Hippocampal formation (tissue), 2 donors: ENCODE measurements at places on chromosomes 6 and 20.

DNA sequence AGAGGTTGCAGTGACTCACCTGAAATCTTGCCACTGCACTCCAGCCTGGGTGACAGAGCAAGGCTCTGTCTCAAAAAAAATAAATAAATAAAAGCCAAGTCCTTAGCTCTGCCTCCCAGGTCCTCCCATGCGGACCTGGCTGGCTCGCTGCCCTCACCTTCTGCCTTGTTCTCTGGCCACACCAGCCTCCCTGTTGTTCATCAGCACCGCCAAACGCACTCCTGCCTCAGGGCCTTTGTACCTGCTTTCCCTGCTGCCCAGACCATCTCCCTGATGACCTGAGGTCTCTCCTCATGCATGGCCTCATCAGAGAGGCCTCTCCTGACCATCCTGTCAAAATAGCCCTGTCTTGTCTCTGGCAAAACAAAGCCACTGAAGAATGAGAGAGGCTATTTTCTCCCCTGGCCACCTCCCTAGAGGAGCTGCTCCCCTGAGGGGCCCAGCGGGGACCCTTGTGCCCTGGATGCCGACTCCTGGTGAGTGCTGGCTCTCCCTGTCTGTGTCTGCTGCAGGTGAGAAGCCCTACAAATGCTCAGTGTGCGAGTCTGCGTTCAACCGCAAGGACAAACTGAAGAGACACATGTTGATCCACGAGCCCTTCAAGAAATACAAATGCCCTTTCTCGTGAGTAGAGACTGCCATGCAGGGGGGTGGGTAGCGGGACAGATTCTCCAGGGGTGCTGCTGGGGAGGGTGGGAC is 22.6 kb upstream of the CHMP4B start:
- no peak for DNase-seq

GRCh38 chr20:50399555-50399916 is 110.6 kb upstream of the PTPN1 start:
- no peak for DNase-seq

- no peak for DNase-seq
Observed at GRCh38 chr6:3290931-3291211, 32.1 kb downstream of the PSMG4 start.

DNA sequence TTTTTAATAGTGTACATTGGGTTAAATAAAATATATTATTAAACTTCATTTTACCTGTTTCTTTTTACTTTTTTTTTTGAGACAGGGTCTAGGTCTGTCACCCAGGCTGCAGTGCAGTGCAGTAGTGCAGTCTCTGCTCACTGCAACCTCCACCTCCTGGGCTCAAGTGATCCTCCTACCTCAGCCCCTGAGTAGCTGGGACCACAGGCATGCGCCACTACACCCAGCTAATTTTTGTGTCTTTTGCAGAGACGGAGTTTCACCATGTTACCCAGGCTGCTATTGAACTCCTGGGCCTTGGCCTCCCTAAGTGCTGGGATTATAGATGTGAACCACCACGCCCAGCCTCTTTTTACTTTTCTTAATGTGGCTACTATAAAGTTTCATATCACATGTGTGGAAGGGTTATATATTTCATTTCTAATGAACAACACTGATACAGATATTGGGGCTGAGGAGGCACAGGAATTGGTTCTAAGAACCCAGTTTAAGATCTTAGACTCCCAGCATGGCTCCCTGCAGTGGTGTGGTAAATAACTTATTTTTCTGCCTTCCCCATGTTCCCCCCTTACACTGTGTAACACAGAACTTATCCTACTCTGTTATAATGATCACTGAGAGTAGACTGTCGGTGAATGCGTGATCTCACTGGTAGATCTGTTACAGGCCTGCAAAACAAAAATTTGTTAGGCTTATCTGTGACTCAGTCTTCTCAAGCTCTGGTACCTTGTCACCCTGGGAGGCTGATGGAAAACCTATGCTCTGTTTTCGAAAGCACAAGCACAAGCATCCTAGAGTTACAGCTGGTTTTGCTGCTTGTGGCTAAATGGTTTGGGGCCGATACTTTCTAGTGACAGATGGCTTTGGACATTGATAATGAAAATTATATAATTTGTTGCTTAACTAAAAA is 5.8 kb upstream of the ATXN1 start:
- DNase-seq, result no peak

DNA sequence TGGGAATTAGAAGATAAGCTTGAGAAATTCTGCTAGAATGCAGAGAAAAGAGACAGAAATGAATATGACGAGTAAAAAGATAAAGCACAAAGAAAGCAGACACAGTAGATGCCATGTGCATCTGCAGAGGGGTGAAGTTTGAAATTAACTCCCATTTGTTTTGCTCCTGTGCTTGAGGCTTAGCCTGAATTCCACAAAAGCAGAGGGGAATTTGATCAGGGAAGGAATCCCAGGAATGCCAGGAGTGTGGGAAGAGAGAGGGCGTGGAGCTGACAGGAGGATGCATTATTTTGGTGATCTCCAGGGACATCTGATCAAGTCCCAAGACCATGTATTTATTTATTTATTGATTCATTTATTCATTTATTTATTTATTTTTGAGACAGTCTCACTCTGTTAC is 55.6 kb downstream of the SLC22A1 start:
- DNase-seq, result no peak

GRCh38 chr20:40390654-40391053 is 298.4 kb downstream of the MAFB start:
- no peak for DNase-seq

DNA sequence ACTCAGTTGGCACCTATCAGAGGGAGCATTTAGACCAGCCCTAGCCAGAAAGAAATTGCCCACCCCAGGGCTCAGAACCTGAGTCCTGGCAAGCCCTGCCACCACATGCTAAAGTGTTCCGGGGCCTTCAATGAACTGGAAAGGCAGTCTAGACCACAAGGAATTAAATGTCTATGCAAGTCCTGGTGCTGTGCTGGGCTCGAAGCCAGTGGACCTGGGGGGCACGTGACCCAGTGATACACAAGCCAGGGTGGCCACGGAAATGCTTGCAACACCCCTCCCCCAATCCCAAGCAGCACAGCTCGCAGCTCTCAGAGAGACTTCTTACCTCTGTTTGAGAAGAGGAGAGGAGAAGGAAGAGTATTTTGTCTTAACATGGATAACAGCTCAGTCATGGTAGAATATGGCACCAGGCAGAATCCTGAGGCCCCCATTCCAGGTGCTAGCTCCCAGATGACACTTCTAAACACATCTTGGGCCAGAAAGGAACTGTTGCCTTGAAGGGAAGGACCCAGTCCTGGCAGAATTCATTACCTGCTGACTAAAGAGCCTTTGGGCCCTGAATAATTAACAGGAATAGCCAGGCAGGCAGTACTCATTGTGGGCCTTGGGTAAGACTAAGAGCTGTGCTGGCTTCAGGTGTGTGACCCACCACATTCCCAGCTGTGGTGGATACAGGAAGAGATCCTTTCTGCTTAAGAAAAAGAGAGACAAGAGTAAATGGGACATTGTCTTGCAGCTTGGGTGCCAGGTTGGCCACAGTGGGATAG is 111.3 kb downstream of the BTBD9 start:
- no peak for DNase-seq

- peak; percentile 27 for DNase-seq
Observed at GRCh38 chr6:110609101-110609500, 132.7 kb upstream of the SLC22A16 start.

- peak; percentile 7 for DNase-seq
Observed at GRCh38 chr6:148358196-148358785, 15.7 kb downstream of the SASH1 start.

GRCh38 chr20:15570156-15570555 is 1003.1 kb downstream of the KIF16B start:
- DNase-seq, result no peak

DNA sequence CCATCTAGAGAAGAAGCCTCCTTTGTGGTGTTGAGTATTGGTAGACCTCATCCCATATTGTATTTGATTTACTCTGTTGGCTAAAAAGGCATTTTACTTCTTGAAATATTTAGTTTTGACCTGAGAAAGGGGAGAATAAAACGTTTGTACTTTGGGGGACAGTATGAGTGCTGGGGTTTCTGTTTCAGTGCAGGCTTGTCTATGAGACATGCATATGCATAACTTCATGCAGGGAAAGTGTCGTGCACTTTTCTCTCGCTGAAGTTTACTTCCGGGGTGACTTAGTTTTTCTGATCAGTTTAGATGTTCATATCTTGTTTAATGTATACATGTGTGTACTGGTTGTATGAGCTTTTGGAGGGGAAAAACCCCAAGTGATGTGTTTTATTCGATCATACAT is 59.5 kb downstream of the UTRN start:
- DNase-seq, result no peak

- no peak for DNase-seq
Observed at GRCh38 chr6:142914369-142914768, 30.6 kb downstream of the HIVEP2 start.

- peak; percentile 68 for DNase-seq
Observed at GRCh38 chr20:5731753-5732366, 18.3 kb upstream of the SHLD1 start.

- no peak for DNase-seq
Observed at GRCh38 chr6:88965691-88966090, 2.3 kb upstream of the RNGTT start.

DNA sequence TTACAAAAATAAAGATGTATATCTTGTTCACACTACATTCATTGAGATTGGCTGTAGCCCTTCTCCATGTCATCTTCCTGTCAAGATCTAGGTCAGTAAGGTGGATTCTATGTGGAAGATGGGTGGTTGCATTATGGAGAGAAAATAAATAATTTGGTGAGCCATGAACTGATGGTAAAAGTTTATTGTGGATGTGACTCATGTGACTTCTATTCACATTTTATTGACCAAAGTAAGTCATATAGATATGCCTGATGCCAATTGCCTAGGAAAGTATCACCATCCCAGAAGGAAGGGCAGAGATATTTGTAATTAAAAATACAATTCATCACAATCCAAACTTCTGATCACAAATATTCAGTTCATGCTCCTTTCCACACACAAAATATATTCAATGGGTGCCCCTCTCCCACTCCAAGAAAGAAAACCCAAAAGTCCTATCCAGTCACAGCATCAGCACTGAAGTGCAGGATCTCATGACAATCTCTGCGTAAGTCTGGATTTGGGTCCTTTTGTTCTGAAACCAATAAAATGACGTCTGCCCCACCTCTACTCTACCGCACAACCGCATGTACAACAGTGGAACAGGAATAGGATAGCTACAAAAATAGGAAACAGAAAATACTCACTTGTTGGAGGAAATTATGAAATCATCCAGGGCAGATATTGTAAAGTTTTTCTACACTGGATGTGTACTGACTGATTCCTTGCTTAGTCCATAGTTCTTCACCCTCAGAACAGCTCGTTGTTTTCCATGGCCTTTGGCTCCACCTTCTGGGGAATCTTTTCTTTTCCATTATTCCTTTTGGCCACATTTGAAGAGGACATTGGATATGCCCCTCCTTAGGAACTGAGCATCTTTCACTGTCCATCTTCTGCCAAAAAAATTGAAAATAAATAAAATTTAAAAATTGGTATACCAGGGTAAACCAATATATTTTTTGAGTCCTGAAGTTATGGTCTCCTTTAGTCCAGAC is 16.1 kb upstream of the SLC17A3 start:
- peak; percentile 50 for DNase-seq

GRCh38 chr6:44738601-44739146 is 351.2 kb downstream of the CDC5L start:
- no peak for DNase-seq

- no peak for DNase-seq
Observed at GRCh38 chr20:4074877-4075455, 59.6 kb upstream of the RNF24 start.

- no peak for DNase-seq
Observed at GRCh38 chr6:112308476-112308875, 38.7 kb upstream of the RFPL4B start.

DNA sequence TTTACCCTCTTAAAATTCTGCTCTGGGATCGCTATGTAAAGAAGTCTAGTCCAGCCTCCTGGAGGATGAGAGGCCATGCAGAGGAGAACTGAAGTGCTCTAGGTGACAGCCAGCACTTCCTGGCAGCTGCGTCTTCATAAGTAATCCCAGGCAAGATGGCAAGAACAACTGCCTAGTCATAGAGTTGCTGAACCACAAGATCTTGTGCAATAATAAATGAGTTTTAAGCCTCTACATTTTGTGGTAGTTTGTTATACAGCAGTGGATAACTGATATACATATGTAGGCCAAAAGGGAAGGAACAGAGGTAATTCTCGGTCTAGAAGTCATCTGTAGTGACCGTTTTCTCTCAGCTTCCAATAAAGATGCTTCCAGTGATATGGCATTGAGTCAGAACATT is 103.8 kb upstream of the FLRT3 start:
- DNase-seq, result no peak

DNA sequence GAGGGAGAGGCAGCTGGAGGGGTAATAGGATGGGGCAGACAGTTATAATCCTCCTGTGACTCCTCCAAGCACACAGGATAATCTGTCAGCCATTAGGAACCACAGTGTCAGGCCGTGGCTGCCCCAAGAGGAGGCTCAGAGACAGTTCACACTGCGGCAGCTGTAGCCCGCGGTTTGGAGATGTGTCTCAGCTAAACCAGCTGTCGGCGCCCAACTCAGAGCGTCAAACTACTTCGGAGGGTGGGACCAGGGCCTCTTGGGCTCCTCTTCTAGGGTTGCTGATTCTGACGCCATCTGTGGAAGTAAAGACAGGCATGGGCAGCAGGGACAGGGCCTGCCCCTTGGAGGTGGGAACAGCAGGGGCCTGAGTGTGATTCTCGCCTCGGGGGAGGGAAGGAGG is 309.8 kb downstream of the CDC5L start:
- DNase-seq, result no peak

GRCh38 chr6:84348801-84349200 is 121.4 kb upstream of the CEP162 start:
- DNase-seq, result no peak

GRCh38 chr20:39825950-39826349 is 863.1 kb downstream of the MAFB start:
- DNase-seq, result no peak

- no peak for DNase-seq
Observed at GRCh38 chr6:134034961-134035822, 17.2 kb downstream of the SLC2A12 start.

GRCh38 chr6:139508023-139508422 is 133.6 kb upstream of the CITED2 start:
- no peak for DNase-seq

DNA sequence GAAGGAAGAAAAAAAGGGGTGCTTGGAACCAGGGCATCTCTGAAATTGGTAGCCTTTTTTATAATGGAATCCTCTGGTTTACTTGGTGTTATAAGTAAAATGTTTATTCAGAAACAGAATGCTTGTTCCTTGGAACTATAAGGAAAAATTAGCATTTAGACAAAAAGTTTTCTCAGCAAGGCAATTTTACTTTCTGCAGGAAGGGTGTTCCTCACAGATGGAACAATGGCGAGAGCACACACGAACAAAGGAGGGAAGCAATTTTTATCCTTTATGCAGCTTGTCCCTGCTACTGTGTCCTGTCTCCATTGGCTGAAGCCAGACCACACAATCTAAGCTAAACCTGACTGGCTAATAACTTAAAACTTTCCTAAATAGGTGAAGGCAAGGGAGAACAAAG is 22.7 kb upstream of the FANCE start:
- DNase-seq, result no peak

- no peak for DNase-seq
Observed at GRCh38 chr6:119201480-119201879, 123.0 kb upstream of the FAM184A start.
